CD4-positive, alpha-beta T cell treated with Interleukin-17A for 4 hours (primary cell): ENCODE measurements at places on chromosomes 3 and 15.

- no peak for DNase-seq
Measured at GRCh38 chr15:58201516-58201915, 63.3 kb downstream of the AQP9 start.

- DNase-seq, result no peak
Measured at GRCh38 chr15:49926740-49927139, 192.3 kb downstream of the ATP8B4 start.

- no peak for DNase-seq
Measured at GRCh38 chr3:113242096-113242581, 30.8 kb downstream of the BOC start.

DNA sequence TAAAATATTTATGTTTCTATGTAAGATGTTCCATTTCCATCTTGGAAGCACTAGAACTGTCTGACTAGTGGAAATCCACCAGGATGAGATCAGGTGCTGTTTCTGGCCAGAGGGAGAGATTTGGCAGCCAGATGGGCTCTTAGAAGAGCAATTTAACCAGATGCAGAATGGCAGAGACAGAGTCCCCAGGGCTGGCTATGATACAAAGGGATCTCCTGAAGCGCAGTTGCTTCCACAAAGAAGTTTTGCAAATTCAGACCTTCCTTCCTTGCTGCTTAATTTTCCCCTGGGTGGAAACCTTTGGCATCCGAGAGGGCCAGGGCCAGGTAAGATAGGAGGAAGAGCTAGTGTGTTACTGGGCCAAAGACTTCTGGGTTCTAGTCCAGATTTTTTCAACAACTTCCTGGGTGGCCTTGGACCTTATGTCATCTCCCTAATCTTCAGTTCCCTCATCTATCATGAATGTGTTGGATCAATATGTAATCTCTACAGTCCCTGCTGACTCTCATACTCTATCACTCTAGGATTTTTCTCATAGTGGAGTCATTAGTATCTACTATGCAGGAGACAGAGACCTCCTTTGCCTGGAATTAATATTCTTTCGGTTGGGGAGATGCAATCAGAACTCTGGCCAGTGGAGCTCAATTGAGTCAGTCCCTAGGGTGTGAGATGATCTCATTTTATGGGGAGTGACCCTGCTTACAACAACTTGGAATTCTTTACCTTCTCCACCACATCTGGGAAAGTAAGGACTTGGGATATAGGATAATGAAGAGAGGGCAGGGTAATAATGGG lies 41.1 kb upstream of the NDUFB4 start:
- no peak for DNase-seq

DNA sequence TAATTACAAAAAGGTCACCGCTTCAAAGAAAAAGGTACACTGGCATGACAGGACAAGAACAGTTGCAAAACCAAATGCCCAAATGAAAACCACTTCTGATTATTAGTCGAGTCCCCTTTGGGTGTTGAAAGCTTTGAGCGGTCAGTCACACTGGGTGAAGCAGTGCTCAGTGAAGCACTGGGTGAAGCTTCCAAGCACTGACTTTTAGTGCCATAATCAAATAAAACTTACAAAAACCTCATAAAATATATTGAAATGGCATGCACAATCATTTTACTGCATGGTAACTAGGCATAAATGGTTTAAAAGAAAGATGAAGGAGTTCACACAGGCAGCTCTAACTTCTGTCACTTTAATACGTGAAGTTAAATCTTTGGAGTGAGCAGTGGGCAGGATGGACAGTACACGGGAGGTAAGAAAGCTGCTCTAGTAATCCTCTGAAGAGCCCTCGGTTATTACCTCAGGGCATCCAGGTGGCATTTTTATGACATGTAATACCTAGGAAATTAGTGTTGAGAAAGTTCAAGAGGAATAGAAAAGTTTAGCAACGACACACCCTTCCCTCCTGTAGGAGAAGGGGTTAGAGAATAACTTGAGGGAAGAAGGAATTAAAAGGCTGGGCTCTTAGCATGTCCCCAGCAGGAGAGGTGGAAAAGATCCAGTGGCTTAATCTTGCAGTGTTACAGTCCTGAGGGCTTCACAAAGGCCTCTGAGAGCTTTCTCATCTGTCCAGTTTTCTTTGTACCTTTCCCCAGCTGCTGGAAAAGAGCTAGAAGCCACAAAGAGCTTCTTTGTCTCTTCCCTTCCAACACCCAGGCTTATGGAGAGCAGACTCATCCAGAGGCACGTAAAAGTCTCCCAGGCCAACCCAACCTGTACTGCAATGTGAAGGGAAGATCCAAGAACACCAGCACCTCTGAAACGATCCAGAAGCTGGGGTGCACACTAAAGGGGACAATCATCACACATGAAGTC lies 64.9 kb upstream of the MYO5C start:
- DNase-seq, result no peak

DNA sequence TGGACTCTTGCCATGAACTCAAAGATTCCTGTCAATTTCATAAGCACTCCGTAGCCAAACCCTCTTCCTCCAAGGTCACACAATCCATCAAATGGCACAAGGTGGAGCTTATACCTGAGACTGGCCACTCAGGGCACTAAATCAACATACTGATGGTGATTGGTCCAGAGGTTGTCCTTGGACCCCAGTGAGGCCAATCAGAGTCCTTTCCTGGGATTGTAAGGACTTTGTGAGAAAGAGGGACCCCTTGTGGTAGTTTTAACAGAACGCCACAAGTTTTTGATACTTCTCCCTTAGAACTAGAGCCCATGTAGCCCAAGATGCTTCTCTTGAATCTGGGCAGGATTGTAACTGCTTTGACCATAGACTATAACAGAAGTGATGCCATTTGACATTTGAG lies 44.4 kb upstream of the LARS2 start:
- DNase-seq, result no peak

- no peak for DNase-seq
Measured at GRCh38 chr3:48405971-48406370, 23.9 kb downstream of the PLXNB1 start.

GRCh38 chr15:28182216-28182615 lies 83.1 kb upstream of the OCA2 start:
- DNase-seq, result no peak

GRCh38 chr3:45931496-45931895 lies 11.8 kb upstream of the CXCR6 start:
- no peak for DNase-seq

- no peak for DNase-seq
Measured at GRCh38 chr3:12741209-12741608, 17.9 kb downstream of the TMEM40 start.

- no peak for DNase-seq
Measured at GRCh38 chr3:111134302-111134701, 62.7 kb downstream of the NECTIN3 start.
